ENCODE measurements at places on chromosomes 2 and 18.

GRCh38 chr2:3128786-3129185 is 248.8 kb downstream of the EIPR1 start:
- DNase-seq: no peak

DNA sequence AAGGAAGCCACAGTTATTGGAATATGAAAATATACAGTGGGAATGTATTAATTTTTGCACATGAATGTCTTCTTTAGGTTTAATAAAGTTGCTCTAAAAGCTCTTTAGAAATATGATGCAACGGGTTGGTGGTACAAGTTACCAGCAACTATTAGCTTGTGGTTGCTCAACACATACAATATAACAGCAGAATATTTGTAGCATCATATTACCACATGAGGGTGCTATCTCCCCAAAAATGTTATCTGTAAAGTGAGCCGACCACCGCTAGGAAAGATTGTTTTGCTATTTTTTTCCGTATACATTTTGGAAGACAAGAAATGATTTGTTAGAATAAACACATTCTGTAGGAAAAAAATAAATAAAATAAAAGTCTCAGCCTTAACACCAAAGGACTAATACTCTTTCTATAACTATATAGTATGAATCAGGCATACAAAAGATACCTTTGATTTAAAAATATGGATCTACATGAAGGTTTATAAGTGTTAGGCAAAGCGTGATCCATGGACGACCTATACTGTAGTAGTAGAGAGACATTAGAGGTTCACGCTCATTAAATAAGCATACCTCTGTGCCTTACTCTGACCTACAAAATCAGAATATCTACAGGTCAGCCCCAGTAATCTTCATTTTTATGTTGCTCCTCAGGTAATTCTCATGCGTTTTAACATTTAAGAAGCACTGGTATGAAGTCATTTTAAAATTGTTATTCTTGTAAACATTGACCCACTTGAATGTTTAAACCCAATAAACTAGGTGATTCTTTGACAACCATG is 1110.6 kb upstream of the ACVR2A start:
- DNase-seq: no peak

- no peak for DNase-seq
Measured at GRCh38 chr18:36427369-36427768, 129.9 kb downstream of the FHOD3 start.

GRCh38 chr2:18519914-18520450 is 40.5 kb downstream of the RDH14 start:
- DNase-seq: no peak

- DNase-seq: no peak
Measured at GRCh38 chr2:113208396-113208795, 34.6 kb downstream of the PSD4 start.

- no peak for DNase-seq
Measured at GRCh38 chr2:80887841-80888378, 583.4 kb upstream of the LRRTM1 start.

GRCh38 chr18:57075716-57076400 is 71.0 kb upstream of the BOD1L2 start:
- DNase-seq: no peak

GRCh38 chr2:3379647-3380534 is at the start of gene TRAPPC12:
Gene TRAPPC12 (plus strand): TSS chr2:3379694. CDS start chr2:3387624, 7,930 bp downstream.
- peak; percentile 85 for DNase-seq

- DNase-seq: no peak
Measured at GRCh38 chr2:223725494-223725893, 111.9 kb downstream of the AP1S3 start.

DNA sequence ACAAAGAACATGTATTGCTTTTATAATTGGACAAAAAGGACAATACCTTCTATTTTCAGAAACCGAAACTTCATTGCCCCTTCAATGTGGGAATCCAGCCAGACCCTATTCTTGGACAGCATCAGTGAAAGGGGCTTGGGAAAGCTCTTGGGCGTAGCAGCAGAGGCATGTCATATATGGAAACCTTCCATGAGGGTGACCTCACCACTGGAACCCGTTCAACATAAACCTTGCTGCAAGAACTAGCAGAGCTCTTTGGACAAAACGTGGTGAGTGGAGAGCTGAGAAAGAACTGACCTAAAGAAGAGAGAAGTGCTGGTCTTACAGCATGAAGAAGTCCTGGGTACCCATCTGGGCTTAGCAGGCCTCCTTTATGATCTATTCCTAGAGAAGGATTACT is 22.7 kb upstream of the ACTG2 start:
- DNase-seq: no peak

DNA sequence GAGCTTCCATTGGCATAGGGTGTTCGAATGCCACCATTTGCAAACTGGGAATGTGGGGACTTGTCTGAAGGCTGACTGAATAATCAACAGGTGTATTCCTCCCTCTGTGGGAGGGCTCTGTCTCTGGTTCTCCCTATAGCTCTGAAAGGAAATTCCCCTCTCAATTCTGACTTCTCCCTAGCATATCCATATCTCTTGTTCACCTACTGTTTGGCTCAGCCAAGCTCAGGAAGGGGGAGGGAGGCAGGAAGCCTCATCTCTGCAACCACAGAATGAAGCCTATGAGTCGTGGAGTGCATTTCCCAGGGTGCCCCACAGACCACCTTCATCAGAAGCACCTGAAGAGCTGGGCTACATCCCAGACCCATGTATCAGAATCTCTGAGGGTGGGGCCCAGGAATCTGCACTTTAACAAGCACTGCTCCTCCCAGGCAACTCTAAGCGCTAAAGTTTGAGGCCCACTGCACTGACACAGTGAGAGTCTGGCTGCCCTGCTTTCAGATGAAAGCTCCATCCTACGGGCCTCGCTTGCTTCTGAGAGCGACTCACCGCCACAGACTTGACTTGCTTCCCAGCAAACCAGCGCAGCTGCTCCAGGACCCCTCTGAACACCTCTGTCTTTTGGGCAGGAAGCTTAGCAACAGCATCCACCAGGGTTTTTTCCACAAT is 32.0 kb downstream of the XDH start:
- no peak for DNase-seq

GRCh38 chr2:170774074-170774473 is 3.9 kb downstream of the ERICH2 start:
- no peak for DNase-seq

- no peak for DNase-seq
Measured at GRCh38 chr18:6266212-6266611, 148.5 kb downstream of the L3MBTL4 start.

- DNase-seq: no peak
Measured at GRCh38 chr18:45249246-45249661, 366.0 kb upstream of the SLC14A2 start.

DNA sequence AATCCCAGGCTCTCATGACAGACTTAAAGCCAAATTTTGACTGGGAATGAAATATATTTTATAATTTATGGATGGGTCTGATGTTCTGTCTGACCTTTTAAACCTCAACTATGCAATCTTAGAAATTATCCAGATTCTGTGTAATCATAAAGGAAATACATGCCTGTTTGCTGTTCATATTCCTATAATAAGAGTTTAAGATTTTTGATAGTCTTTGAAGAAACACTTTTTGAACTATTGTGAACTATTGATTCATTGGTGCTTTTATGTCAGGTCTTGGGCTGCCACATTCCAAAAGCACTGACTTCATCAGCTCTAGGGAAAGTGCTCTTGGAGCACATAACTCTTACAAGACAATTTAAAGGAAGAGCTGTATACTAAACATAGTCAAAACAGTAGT is 64.2 kb downstream of the CCDC150 start:
- DNase-seq: no peak

DNA sequence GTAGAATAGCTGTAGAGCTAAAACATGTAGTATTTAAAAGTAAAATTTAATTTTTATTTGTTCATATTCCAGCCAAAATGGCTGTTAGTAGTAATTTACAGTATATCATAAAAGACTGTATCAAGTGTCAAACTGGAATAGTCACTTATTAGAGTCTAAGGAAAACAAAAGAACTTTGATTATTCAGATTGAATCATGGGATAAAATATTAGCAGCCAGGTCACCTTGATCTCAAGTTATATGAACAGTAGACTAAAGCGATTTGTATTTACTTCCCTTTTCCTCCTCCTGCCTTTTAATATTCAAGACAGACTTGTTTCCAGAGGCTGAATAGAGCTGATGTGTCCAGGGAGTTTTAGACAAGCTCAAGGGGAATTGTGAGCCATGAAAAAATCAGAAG is 54.4 kb downstream of the PMAIP1 start:
- no peak for DNase-seq

GRCh38 chr2:229376866-229377265 is 105.8 kb upstream of the PID1 start:
- no peak for DNase-seq

DNA sequence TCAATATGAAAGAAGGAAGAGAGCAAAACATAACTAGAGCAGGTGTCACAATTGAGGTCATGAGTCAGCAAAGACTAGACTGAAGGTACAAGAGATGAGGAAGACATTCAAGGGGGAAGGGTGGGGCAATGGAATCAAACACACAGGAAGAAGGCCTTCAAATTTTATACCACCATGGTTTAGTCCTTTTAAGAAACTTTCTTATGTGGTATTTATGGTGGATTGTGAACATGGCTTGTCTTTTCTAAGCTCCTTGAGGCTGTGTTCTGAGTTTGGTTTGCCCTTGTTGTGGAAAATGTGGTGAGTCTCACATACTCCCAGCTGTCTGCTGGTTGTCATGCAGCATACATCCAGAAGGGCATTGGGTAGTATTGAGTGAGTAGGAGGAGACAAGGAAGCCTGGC is 62.1 kb downstream of the NABP1 start:
- no peak for DNase-seq

DNA sequence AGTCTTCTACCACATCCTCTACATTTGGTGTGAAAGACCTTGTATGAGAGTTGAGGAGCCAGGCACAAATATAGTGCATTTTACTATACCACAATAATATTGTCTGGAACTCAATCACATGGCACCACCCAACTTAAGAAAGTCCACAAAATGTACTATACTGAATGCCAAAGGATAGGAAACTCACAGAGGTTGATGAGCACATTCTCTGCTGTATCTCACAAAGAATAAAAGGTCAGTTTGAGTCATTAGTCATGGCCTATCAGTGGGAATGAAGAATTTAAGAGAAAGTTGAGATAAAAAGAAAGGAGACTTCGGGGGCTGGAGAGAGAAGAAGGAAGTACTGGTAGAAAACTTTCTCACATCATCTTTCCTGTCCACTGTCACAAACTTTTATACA is 134.3 kb downstream of the RDH14 start:
- DNase-seq: no peak

Data from stimulated activated CD8-positive, alpha-beta memory T cell treated with anti-CD3 and anti-CD28 coated beads, Interleukin-15, amount 100 ng/mL, for 24 hours (primary cell).